ENCODE measurements at places on chromosomes 11 and 22.

DNA sequence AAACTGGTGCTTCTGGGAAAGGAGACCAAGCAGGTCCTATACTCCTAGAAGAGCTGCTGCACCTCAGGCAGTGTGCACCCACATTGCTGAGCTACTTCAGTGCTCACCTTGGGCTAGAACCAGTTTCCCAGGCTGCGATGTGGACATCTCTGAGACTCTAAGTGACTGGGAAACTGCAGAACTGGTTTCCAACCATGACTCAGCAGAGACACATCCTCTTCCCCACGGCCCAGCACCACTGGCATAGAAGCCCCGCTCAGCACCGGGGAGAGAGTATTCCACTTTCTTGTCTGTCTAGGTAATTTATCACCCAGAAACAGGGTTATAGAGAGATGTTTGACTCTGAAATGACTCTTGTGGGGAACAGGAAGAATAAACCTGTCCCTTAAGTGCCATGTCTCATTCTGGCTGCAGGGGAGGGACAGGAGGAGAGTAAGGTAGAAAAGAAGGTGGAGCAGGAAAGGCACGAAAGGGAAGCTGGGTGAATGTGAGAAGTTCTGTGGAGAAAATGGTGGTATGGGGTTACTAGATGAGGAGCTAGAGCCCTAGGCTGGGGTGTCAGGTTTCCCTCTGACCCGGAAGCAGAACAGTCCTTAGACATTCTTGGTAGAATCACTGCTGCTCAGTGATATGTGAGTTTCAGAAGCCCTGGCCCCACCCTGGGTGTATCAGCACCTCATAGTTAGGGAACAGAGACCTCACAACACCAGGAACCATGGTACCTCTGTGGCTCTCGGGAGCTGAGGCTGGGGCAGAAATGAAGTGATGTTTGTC, 340.4 kb upstream of the NCAM1 start:
- H3K4me3 ChIP-seq = no peak overlapping the region
- H3K27me3 ChIP-seq = no peaks in the 10 kb centered on the region
- DNase-seq = peak; percentile 32
- no peak overlapping the region for H3K27ac ChIP-seq

DNA sequence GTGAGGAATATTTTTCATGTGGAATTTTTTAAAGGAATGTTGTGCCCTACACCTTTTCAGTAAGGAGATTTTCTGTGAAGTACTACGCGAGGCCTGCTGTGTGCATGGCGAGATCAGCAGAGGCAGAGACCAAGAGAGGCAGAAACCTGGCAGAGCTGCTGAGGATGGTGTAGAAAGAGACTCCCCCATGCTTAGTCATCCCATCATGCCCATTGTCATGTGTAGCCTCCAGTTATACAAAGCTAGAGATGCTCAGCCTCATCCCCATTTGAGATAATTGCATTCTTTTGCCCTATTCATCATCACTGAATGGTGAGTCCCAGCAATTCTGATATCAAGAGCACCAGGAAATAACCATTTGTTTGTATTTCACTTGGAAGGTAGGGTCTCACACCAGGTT, 3.0 kb upstream of the MS4A7 start:
- DNase-seq = no peak
- H3K4me3 ChIP-seq = no peak overlapping the region
- no peaks in the 10 kb centered on the region for H3K36me3 ChIP-seq
- H3K27me3 ChIP-seq = no peaks in the 10 kb centered on the region
- no peak overlapping the region for H3K27ac ChIP-seq

GRCh38 chr11:63931876-63932275, 6.9 kb upstream of the NAA40 start:
- H3K36me3 ChIP-seq = no peaks in the 10 kb centered on the region
- no peaks in the 10 kb centered on the region for H3K4me1 ChIP-seq
- H3K27ac ChIP-seq = no peak overlapping the region
- H3K4me3 ChIP-seq = no peak overlapping the region

DNA sequence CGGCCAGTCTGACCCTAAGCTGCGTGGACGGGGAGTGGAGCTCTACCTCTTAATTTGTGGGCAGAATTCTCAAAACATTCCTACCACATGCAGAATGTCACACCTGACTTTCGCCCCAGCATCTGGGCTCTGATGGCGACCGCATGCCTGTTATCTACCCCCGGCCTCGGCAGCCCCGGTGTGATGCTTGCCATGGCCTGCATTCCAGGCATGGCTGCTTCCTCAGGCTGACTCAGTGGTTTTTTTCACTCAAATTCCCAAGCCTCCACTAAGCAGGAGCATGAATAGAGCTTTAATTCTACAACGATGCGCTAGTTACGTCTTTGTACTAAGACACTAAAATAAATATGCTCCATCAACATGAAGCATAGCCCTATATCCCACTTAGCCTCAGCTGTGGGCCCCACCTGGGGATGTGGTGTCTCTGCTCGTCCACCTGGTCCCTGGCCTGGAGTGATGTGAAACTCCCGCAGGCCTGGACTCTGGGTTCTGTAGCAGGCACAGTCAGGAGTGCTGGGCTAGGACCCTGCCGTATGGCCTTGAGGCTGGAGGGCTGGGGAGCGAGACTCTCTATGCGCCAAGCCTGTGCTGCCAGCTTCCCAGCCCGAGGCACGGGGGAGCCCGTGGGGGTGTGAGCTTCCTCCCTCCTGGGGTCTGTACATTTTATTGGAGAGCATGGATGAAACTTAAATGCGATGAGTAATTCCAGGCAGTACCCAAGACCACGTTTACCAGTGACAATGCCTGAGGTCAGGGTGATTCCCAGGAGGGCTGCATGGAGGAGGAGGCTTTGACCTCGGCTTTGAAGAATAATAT, 153.2 kb downstream of the CTTN start:
- no peak for DNase-seq
- no peaks in the 10 kb centered on the region for H3K4me1 ChIP-seq
- H3K27ac ChIP-seq = no peak overlapping the region
- no peak overlapping the region for H3K4me3 ChIP-seq

DNA sequence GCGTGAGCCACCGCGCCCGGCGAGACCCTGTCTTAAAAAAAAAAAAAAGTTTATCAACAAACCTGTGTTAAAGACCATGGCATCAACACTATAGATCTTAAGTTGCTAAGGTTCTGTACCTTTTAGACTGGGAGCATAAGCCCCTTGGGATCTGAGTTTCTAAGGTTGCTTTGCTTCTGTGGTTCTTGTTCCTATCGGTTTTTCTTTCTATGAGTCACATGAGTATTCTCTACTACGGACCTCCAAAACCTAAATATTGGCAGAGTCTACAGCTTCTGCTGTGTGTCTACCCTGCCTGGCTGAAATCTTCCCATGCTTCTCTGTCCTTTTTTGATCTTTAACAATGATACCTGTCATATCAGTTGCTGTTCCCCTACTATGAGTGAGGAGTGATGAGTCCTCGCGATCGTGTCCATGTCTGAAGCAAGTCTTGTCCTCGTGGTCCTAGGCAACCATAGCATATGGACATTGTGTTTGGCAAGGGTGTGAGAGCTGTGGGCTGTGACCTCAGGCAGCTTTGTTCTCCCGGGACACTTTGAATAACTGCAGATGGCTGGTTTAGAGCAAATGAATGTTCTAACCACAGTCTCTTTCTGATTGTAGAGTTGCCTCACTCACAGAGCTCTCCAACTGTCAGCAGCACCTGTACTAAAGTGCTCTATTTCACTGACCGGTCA, 9.0 kb upstream of the DLAT start:
- no peak for DNase-seq
- H3K36me3 ChIP-seq = no peaks in the 10 kb centered on the region
- H3K4me3 ChIP-seq = no peak overlapping the region
- H3K27ac ChIP-seq = peak overlapping the region; percentile 59
- no peaks in the 10 kb centered on the region for H3K4me1 ChIP-seq
- H3K27me3 ChIP-seq = no peaks in the 10 kb centered on the region

GRCh38 chr11:63610604-63611394, 3.4 kb downstream of the PLAAT3 start:
- no peak for DNase-seq
- H3K4me1 ChIP-seq = peaks cover 21% of the 10 kb centered on the region
- no peaks in the 10 kb centered on the region for H3K27me3 ChIP-seq

DNA sequence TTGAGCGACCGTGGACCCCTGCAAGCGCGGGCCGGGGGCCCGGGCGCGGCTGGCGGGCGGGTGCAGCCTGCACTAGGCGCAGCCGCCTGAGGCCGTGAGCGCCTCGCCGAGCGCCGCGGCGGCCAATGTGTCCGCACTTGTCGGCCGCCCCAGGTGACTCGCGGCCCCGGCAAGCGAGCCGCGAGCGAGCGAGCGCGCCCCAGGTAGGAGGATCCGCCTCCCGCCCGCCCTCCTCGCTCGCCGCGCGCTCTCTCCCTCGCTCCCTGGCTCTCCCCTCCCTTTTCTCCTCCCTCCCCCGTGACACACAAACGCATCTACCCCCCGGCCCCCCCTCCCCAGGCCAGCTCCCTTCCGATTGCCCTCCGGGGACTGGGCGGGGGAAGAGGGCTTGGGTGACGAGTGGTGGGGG, at the start of gene WNT7B:
Gene WNT7B, minus strand, starts transcription at position 160 of the 409 bp plus-strand sequence. CDS start 408 bp downstream, outside the sequence.
- peaks cover 8% of the 10 kb centered on the region for H3K4me1 ChIP-seq
- peaks cover 52% of the 10 kb centered on the region for H3K27me3 ChIP-seq
- peak; percentile 73 for DNase-seq
- H3K36me3 ChIP-seq = no peaks in the 10 kb centered on the region
- no peak within 1 kb of the TSS for H3K27ac ChIP-seq
- no peak within 1 kb of the TSS for H3K4me3 ChIP-seq

DNA sequence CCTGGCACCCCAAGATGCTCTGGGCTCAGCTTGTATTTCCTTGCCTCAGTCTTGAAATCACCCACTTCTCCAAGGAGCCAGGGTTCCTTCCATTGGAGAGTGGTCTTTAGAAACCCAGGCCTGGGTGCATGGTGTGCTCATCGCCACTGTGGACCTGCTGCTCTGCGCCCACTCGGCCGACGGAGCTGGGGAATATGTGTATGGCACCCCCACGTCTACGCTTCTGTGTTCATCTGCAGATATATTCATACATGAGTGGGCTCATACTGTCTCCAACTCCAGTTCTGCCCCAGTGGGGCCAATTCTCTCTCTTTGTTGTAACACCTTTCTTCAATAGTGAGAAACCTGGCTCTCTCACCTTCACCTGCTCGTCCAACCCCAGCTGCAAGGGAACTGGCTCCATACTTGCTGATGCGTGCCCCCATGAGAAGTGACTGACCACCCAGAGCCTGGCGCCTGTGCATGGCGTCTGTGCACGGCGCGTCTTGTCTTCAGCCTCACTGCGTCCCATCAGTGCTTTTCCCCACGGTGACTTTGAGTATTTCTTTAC, 39.8 kb downstream of the KCNQ1 start:
- no peaks in the 10 kb centered on the region for H3K36me3 ChIP-seq
- H3K27ac ChIP-seq = no peak overlapping the region
- no peak overlapping the region for H3K4me3 ChIP-seq

- no peak overlapping the region for H3K4me3 ChIP-seq
- no peaks in the 10 kb centered on the region for H3K27me3 ChIP-seq
- no peaks in the 10 kb centered on the region for H3K4me1 ChIP-seq
- no peak for DNase-seq
Measured at GRCh38 chr11:89275966-89276365, 98.3 kb downstream of the TYR start.

DNA sequence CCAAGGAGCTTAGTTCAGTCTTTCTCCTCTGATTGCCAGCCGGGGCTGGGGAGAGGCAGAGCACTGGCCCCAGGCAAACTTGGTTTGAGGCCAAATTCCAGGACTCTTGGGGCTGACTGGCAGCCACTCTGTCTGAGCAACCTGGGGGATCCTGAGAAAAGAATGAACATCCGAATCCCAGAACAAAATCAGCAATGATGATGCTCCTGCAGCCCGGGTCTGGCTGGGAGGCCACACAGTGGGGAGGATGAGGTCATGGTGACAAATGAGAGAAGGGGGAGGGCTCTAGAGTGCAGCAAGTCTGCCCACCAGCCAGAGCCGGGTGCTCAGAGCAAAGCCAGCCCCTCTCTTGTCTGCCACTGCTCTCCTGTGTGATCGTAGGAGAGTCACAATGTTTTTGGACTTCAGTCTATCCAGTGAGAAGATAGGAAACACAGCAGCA, 71.8 kb upstream of the PAX6 start:
- no peaks in the 10 kb centered on the region for H3K36me3 ChIP-seq
- no peak overlapping the region for H3K27ac ChIP-seq
- peaks cover 6% of the 10 kb centered on the region for H3K27me3 ChIP-seq
- DNase-seq = no peak
- H3K4me1 ChIP-seq = no peaks in the 10 kb centered on the region
- H3K4me3 ChIP-seq = no peak overlapping the region

- no peaks in the 10 kb centered on the region for H3K36me3 ChIP-seq
- no peak for DNase-seq
- H3K27me3 ChIP-seq = no peaks in the 10 kb centered on the region
Measured at GRCh38 chr11:96388891-96389719, 607 bp downstream of the CCDC82 start.

GRCh38 chr22:47130883-47131631, 368.6 kb downstream of the TBC1D22A start:
- H3K27me3 ChIP-seq = no peaks in the 10 kb centered on the region
- no peak overlapping the region for H3K27ac ChIP-seq
- no peak for DNase-seq
- no peak overlapping the region for H3K4me3 ChIP-seq
- no peaks in the 10 kb centered on the region for H3K36me3 ChIP-seq
- H3K4me1 ChIP-seq = no peaks in the 10 kb centered on the region

DNA sequence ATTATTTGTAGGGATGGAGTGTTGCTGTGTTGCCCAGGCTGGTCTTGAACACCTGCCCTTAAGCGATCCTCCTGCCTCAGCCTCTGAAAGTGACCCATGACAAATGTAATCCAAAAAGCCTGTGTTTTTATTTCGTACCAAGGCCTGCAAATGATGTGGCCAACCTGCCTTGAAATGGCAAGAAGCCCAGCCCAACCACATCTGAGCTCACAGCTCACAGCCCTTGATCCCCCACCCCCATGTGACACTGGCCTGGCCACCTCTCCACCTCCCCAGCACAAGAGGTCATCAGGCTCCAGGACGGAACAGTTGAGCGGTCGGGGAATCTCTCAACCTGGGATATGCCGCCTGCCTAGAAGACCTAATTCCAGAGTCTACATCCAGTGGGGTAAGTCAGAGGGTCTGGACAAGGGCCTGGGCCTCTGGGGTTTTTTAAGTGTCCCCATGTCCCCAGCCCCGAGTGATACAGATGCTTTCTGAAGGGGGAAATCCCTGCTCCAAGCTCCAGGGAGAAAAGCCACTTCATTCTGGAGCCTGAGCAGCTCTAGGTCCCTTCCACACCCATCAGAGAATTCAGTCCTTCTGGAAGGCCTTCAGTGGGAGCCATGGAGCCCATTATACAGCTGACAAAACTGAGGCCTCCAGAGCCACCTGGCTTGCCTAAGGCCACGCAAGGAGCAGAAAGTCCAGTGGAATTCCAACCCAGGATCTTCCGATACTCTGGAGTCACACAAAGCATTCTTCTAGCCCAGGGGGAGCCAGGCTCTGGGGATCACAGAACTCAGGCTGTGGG, 70.7 kb downstream of the MN1 start:
- H3K4me3 ChIP-seq = no peak overlapping the region
- H3K27ac ChIP-seq = no peak overlapping the region
- H3K36me3 ChIP-seq = no peaks in the 10 kb centered on the region

- no peak for DNase-seq
- H3K4me1 ChIP-seq = no peaks in the 10 kb centered on the region
- H3K36me3 ChIP-seq = no peaks in the 10 kb centered on the region
- no peak overlapping the region for H3K4me3 ChIP-seq
- H3K27me3 ChIP-seq = no peaks in the 10 kb centered on the region
Measured at GRCh38 chr11:28767574-28767973, 659.4 kb downstream of the METTL15 start.
